ENCODE measurements at places on chromosomes 5 and 9.

DNA sequence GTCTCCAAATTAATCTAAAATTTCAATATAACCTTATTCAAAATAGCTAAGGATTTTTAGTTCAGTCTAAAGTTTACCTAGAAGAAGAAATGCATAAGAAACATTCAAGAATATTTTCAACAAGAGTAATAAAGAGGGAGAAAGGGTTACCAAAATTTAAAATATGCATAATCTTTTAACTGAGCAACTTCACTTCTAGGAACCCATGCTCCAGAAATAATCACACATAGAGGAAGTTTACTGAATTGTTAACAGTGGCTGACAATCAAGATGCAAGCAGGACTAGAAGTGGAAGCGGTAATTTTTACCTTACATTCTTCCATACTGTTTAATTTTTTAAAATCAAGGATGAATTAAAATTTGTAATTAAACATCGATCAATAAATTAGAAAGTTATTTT lies 1.9 kb downstream of the PJA2 start:
- DNase-seq, result no peak

DNA sequence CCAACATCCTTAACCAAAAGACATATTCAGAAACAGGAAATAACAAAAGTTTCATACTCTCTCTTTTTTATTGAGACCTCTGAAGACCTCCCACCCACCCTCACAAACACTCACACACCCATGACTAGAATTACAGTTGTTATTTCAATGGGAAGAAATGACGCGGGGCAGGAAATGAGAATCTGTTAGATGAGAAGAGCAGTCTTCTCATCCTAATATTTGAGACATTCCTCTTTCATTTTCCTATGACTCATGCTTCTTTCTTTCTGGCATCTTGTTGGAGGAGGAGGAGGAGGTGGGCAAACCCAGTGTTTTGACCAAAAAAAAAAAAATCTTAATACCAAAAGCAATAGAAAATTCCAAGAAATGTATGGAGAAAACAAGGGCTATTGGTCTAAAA lies 179.5 kb upstream of the TARS1 start:
- DNase-seq, result no peak

- DNase-seq, result no peak
These were observed 177.1 kb downstream of the PIK3R1 start for GRCh38 chr5:68392617-68393016.

DNA sequence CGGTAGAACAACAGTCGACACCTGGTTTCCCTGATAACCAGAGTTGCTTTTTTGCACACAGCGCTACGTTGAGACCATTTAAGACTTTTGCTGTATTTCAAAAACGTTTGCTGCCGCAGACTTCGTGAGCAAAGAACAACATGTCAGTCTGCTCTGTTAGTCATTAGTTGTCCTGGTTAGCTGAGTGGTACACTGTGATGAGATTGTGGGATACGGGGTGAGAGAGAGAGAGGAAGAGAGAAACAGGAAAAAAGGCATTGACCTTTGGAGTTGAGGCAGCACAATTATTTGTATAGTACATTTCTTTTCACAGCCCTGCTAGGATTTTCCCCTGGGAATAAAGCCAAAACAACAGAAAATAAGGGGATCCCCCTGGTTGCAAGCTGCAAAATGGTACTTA lies 306.1 kb upstream of the WWC1 start:
- DNase-seq, result no peak

- DNase-seq, result no peak
These were observed 16.4 kb downstream of the SRD5A1 start for GRCh38 chr5:6649681-6650080.

GRCh38 chr5:153900703-153901395 lies 137.9 kb downstream of the FAM114A2 start:
- no peak for DNase-seq

DNA sequence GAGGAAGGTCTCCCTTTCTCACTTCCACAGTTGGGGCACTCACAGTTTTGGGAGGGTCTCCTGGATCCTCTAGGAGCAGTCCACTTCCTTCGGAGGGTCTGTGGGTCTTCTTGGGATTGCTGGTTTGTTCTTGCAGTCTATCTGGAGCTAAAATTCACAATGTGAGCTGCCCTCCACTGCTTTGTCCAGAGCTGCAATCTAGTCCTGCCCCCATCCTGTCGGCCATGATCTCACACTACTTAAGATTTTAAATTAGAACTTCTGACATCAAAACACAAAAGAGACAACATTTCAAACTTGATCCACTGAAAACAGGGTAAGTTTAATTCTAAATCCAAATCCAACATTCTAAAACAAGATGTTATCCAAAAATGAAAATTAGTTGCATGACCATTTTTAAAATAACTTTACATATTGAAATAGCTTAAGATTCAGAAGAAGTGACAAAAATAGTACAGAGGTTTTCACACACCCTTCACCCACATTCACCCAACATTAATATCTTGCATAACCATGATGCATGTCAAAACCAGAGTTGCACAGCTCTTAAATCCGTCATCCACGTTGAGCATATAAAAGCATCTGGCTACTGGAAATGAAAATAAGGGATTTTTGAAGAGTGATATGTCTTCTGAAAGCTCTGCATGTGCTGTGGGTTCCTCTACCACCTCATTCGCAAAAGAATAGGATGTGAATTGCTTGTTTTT lies 113.7 kb upstream of the EPB41L4A start:
- no peak for DNase-seq

- DNase-seq, result no peak
These were observed 1.7 kb downstream of the ADRA1B start for GRCh38 chr5:159917994-159918393.

- no peak for DNase-seq
These were observed 18.7 kb upstream of the ADAM19 start for GRCh38 chr5:157594257-157594656.

DNA sequence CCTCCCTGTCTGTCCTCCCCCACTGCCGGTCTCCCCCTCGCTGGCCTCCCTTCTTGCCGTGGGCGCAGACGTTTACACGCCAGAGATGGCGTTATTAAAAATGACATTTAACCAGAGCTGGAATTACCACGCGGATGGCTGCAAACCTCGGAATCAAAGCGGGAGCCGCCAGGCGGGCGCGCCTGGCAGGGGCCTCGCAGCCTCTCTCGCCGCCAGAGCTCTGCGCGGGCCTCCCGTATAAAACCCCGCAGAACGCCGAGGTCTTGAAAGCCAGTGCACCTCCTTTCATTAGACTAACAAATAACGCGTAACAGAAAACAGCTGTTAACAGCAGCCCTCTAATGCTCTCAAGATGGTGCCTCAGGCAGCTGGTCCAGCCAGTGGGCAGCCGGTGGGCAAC lies 10.2 kb downstream of the PRRX2 start:
- DNase-seq, result no peak

Measured in stimulated activated CD8-positive, alpha-beta memory T cell treated with anti-CD3 and anti-CD28 coated beads, Interleukin-12 subunit alpha, Interleukin-12 subunit beta, amount 100 ng/mL, for 4 hours (primary cell).